ENCODE measurements at places on chromosomes 6 and 20.

DNA sequence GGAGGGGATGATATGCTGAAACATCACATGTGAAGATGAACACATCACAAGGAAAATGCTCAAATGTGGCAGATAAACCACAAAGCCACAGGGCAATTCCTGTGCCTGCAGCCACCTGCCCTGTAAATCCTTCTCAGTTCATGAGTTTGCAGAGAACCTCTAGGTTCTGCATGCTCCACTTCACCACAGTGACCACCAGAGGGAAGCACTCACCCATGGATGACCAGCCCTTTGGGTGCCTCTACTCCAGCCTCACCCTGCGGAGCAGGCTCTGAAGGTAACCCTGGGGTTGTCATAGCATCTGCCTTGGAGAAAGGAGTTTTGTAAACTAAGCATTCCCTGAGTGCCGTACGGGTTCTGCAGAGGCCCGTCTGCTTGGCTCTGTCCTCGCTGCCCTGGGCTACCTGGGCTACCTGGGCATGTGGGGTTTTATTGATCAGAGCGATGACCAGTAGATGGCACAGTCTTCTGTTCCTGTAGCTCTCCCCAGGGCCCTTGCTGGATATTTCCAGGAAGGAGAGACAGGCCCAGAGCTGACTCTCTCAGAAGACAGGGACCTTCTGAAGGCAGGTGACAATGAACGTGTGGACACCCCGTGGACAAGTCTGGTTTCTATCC is 31.7 kb upstream of the CST1 start:
- no peak for DNase-seq

DNA sequence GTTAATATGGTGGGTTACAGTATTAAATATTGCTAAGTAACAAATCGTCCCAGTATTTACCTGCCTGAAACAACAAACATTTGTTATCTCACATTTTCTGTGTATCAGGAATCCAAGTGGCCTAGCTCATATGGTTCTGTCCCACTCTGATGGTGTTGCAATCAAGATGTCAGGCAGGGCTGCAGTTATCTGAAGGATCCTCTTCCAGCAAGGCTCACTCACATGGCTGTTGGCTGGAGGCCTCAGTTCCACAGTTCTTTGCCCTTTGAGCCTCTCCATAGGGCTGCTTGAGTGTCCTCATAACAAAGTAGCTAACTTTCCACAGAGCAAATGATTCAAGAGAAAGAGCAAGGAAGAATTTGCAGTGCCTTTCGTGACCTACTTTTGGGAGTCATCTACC is 17.7 kb downstream of the RAB22A start:
- no peak for DNase-seq

- DNase-seq = no peak
These were observed 20.9 kb upstream of the STK35 start for GRCh38 chr20:2080532-2081224.

- no peak for DNase-seq
These were observed 81.0 kb downstream of the MYB start for GRCh38 chr6:135261872-135262725.

GRCh38 chr6:118542184-118542952 is 5.7 kb upstream of the PLN start:
- no peak for DNase-seq

- no peak for DNase-seq
These were observed 42.2 kb upstream of the TPD52L1 start for GRCh38 chr6:125111219-125111983.

- no peak for DNase-seq
These were observed 13.4 kb downstream of the AIG1 start for GRCh38 chr6:143074101-143074500.

DNA sequence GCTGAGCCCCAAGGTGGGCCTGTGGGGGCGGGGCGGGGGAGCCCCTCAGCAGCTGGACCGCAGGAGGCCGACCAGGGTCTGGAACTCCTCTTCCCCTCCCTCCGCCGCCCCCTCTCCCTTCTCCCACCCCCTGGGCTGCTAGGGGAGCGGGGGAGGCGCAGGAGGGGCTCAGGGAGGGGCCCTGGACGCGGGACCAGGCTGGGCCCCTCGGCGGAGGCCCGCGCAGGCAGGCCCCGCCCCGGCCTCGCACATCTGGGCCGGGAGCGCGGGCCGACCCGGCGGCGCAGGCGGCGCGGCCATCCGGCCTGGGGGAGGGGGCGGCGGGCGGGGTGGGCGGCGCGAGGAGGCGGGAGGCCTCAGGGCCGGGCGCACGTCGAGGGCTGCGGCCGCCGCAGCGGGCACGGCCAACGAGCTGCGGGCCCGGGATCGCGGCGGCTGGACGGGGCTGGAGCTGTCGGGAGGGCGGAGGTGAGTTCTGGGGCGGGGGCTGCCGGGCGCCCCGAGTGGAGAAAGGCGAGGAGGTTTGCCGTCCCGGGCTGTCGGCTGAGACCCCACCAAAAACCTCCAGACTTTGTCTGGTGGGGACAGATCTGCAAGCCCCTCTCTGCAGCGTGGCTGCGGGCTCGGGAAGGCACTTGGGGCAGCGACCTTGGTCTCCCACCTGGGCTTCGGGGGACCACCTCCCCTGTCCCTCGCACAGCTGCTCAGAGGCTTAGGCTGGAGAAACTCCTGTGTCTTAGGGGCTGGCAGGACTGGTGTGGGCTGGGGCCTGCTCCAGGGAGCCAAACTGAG is at the start of gene HSPA12B:
HSPA12B (plus strand) TSS at position 359 of the 792 bp plus-strand sequence. CDS start 5,990 bp downstream, outside the sequence.
- no peak for DNase-seq

- DNase-seq = no peak
These were observed 91.8 kb upstream of the BACH2 start for GRCh38 chr6:90388395-90388794.

DNA sequence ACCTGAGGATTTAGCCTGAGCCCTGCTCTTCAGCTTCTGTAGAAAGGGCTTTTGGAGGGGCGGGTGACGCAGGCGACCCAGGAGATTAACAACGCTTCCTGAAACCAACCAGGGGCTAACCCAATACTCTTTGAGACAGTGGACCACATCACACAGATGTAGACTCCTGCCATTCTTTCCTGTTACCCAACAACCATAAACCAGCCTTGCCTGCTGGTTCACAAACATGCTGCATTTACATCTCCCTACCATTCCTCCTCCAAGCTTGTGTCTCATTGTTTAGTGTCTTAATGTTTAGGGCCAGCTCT is 28.3 kb downstream of the PPP1R16B start:
- DNase-seq = no peak

GRCh38 chr6:63858691-63859090 is 223.1 kb downstream of the PHF3 start:
- no peak for DNase-seq

- DNase-seq = no peak
These were observed 135.5 kb downstream of the ZDHHC14 start for GRCh38 chr6:157516319-157517026.

DNA sequence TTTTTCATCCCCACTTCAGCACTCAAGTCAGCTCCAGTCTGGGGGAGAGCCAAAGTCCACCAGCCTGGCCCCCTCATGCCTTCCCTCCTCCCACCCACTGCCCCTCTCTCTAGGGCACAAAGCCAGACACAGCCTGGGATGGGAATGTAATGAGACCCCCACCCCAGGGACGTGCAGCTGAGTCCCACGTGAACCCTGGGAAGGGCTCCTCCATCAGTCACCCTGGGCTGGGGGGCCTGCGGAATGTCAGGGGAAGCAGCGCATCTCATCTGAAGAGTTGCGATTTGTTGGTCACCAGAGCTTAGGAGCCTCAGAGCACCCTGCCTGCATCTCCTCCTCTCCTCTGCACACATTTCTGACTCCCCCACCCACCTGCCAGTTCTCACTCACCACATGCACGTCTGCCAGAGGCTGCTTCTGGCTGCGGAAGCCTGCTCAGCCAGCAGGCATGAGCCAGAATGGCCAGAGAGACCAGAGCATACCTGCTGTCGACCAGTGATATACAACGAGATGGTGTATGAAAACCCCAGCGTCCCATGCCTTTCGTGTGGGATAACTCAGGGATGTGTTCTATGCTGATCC is 167.1 kb upstream of the TOP1 start:
- DNase-seq = no peak

DNA sequence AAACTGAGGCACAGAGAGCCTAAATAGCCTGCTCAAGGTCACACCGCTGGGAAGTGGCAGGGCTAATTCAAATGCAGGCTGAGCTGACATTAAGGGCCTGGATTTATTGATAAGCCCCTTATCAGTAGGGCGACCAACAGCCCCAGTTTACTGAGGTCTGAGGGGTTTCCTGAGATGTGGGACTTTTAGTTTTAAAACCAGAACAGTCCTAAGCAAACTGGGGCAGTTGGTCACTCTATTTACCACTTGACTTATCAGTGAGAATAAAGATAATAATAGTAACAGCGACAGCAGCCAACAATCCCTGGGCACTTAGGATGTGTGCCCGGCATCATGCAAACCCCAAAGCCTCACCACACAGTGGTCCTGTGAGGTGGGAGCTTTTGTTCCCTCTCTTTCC is 27.6 kb downstream of the PREX1 start:
- DNase-seq = no peak

DNA sequence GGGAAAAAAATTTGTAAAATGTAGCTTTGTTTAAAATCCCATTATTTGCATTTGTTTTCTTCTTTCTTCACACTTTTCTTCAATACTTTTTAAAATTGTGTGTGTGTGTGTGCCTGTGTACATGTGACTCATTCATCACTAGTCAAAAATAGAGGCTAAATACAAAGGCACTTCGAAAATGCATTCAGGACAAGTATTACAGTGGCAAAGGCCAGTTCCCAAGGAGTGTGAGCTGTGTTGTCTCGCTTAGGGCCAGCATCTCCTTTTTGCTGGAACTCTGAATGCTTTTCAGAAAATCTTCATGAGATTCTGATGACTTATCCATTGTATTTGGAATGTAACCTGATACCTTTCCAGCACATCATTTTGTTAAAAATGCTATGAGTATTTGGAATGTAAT is 288.5 kb upstream of the CNR1 start:
- DNase-seq = no peak

DNA sequence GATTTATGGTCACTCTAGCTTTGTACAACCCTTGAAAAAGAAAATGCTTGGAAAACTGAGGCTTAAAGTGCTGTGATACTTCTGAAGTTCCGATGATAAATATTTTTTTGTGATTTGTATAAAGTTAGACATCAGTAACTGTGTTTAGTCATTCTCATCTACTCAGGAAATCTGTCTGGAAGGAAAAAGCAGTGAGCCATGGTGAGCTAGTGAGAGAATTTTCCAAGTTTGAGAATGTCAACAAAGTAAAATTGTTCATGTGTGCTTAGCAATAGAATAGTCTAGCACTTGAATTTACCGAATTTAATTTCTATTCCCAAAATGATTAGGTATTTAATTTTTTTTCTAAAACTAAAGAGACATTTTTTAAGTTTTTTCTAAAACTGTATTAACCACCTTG is 41.3 kb upstream of the PLCB4 start:
- no peak for DNase-seq

DNA sequence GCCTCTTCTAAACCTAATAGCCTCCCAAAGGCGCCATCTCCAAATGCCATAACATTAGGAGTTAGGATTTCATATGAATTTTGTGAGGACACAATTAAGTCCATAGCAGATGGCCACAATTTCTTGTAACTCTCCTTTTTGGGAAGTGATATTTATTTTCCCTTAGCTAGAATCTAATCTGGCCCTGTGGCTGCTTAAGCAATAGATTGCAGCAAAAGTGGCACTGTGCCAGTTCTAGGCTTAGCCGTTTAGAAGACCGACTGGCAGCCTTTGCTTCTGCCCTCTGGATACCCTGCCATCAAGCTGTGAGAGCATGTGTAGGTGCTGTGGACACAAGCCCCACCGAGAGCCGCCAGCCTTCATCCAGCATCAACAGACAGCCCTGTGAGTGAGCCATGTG is 15.9 kb upstream of the ADGB start:
- no peak for DNase-seq

DNA sequence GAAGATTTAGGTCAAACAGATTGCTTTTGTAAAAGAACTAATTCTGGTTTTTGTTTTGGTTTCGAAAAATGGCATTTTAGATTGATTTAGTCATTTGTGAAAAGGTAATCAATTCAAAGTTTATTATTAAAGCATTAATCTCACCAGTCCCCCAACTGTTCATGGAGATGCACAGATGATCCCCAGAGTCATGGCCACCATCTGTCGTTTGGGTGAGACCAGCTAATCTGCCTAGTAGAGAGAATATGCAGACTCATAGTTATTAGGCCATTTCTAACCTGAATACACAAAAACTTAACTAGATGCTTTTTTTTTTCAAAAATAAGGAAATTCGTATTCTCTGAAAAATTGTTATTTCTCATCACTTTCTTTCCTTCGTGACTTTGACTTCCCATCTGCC is 58.1 kb downstream of the C6orf58 start:
- DNase-seq = no peak

DNA sequence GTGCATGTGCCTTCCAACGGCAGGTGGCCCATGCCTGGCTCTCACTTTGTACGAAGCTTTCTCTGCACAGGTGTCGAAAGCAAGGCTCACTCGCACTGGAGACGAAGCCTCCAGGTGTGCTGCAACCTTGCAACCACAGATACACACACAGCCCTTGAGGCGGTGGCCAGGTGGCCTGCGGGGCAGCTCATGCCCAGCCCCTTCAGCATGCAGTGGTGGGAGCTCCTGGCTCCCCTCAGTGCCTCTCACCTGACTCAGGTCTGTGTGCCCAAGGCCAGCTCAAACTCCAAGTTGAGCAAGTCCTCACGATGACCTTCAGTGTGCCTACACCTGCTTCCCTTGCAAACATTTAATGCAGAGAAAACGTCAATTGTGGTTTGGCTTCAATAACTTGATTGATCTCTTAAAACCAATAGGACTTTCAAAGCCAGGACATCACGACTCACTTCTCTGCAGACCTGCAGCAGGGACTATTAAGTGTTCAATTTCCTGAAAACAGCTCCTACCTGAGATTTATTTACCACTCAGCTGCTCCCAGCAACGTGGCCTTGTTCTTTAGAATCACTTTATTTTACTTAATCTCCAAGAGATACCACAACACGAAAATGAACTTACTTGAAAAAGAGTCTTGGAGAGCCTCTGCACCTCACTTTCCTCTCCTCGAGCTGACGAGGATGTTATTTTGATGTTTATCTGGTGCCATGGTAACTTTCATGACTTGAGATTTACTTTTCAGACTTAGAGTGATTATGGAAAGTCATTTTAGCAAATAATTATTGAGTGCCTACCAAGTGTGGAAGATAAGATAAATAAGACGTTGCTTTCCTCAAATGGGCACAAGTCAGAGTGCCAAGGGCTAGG is 86.3 kb downstream of the SLC22A23 start:
- no peak for DNase-seq

GRCh38 chr20:2794202-2794748 is 6.2 kb downstream of the CPXM1 start:
- DNase-seq = no peak

All from stimulated activated CD4-positive, alpha-beta T cell treated with anti-CD3 and anti-CD28 coated beads, Interleukin-15, amount 100 ng/mL, for 1 hour (primary cell).